Naive thymus-derived CD4-positive, alpha-beta T cell (primary cell): ENCODE measurements at places on chromosomes 11 and 22. TPM values are rescaled to one million over a fixed set of nuclear protein-coding genes. Genes with fewer than 3 reads are reported as not detected.

Gene TMEM86A
- total RNA-seq = 5.5 TPM

Gene LIPT2
- total RNA-seq = 18.2 TPM

Gene TEX12
- 0.86 TPM for total RNA-seq

Gene KDM4E
- not detected for total RNA-seq

Gene LRRC32
- 4.5 and 4.8 TPM in 2 replicates for total RNA-seq

GRCh38 chr11:27596802-27597201 is 90.2 kb upstream of the LIN7C start:
- no peak for DNase-seq
- no peak overlapping the region for H3K27ac ChIP-seq
- H3K4me3 ChIP-seq = no peak overlapping the region
- H3K27me3 ChIP-seq = no peaks in the 10 kb centered on the region

DNA sequence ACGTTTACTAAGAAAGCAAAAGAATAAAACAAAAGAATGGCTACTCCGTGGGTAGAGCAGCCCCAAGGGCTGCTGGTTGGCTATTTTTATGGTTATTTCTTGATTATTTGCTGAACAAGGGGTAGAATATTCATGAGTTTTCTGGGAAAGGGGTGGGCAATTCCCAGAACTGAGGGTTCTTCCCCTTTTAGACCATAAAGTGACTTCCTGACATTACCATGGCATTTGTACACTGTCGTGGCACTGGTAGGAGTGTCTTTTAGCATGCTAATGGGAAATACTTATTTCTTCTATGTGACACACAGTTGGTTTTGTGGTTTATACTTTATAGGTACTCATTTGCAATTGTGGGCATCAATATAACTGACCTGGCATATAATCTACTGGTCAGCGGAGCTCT is 56.3 kb downstream of the SLN start:
- H3K4me3 ChIP-seq = no peak overlapping the region
- H3K4me1 ChIP-seq = no peaks in the 10 kb centered on the region
- no peak for DNase-seq
- H3K27me3 ChIP-seq = no peaks in the 10 kb centered on the region
- H3K27ac ChIP-seq = no peak overlapping the region
- no peaks in the 10 kb centered on the region for H3K36me3 ChIP-seq
